GM19239 (cell line): ENCODE measurements at places on chromosomes 6 and 20.

DNA sequence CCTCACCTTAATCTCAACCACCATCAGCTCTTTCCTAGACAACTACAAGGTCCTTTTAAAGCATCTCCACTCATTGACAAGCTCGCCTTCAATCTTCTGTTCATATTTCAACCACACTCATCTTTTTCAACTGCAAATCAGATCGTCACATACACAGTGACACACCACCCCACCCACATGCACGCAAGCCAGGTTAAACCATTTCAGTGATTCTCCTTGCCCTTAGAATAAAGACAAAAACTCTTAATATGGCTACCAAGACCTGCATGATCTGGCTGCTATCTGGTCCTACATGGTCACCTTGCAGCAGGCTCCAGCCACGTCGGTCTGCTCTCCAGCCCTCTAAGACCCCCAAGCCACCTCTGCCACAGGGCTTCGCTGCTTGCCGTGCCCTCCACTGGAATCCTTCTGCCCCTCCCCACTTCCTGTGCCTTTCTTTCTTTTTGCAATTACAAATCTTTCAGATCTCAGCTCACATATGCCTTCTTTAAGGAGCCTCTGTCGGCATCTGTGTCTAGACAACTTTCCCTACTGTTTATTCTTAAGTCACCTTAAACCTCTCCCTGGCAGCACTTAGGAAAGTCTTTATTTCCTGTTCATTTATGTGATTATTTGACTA lies 507.3 kb upstream of the ARID1B start:
- no peak for DNase-seq

GRCh38 chr6:42969934-42970333 lies 9.0 kb downstream of the PEX6 start:
- no peak for DNase-seq

GRCh38 chr6:17905611-17906592 lies 81.5 kb downstream of the KIF13A start:
- DNase-seq, result no peak

- no peak for DNase-seq
Measured at GRCh38 chr6:137638926-137639706, 144.9 kb upstream of the OLIG3 start.

GRCh38 chr6:80333342-80333741 lies 226.9 kb downstream of the BCKDHB start:
- no peak for DNase-seq

GRCh38 chr20:37333848-37334318 lies 12.1 kb upstream of the SRC start:
- no peak for DNase-seq

DNA sequence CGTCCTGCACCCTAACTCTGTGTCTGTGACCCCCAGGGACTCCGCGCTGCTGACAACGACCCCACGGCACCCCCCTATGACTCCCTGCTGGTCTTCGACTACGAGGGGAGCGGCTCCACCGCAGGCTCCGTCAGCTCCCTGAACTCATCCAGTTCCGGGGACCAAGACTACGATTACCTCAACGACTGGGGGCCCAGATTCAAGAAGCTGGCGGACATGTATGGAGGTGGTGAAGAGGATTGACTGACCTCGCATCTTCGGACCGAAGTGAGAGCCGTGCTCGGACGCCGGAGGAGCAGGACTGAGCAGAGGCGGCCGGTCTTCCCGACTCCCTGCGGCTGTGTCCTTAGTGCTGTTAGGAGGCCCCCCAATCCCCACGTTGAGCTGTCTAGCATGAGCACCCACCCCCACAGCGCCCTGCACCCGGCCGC lies 129.0 kb downstream of the TAF4 start:
- DNase-seq, result no peak

DNA sequence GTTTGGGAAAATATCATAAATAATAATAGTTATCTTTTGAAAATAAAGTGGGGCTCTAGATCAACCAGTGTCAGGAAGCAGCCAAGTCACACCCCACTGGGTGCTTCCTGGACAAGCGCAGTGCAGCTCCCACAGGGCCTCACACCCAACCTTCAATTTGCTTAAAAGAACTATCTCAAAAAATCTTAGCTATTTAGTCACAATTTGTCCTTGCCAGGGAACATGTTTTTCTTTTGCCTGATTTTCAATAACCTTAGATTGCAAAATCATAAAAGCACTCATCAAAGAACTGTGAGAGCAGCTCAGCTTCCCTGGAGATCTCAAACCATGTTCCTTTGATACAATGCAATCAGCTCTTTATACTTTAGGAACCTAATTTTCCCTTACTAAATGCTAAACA lies 1.6 kb upstream of the NCOA7 start:
- DNase-seq, result no peak

DNA sequence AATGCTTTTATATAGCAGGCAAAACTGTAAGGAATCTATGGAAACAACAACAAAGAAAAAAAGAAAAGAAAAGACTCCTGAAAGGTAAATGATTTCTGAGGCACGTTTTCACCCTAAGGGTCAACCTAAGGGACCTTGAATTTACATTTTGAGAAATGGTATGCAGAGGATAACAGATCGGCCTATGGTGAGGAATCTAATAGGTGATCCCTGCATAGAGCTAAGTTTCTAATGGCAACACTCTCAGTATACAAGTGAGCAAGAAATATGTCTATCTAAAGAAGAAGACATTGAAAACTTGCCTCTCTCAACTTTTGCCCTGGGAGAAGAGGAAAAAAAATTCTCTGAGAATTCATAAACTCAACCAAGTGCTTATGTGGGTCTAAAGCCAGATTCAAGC lies 18.9 kb upstream of the AKAP7 start:
- no peak for DNase-seq

- DNase-seq, result no peak
Measured at GRCh38 chr20:21516861-21517565, 3.1 kb upstream of the NKX2-2 start.

- DNase-seq, result no peak
Measured at GRCh38 chr20:11229772-11230171, 556.0 kb upstream of the JAG1 start.

DNA sequence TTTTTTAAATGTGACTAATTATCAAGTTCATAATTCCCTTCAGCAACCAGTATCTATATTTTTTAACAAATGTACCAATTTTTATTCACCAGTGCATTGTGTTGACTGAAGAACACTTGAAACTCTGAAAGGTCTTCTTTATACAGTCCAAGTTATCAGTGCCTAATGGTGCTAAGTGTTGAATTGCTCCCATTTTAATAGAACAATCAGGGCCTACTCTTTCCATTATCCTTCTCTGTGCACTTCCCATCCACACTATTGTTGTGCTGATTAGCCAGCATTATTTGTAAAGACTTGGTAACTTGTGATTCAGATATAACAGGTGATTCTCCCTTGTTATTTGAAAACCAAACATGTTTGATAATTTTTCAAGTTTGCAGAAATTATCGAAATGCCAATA lies 1209.7 kb upstream of the MAP3K7 start:
- DNase-seq, result no peak

DNA sequence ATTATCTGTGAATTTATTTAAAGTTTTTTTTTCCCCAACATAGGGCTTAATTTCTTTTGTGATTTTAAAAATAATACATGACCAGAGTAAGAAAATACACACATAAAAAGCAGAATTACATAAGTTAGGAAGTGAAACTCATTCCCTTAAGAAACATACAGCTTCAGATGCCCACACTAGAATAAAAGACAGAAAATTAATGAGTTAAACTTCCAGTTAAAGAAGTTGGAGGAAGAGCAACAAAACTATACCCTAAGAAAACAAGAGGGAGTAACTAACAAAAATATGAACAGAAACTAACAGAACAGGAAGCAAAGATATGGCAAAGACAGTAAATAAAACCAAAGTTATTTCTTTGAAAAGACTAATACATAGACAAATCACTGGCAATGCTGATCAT lies 107.6 kb upstream of the CEP85L start:
- DNase-seq, result no peak

- no peak for DNase-seq
Measured at GRCh38 chr6:82701341-82701740, 337.7 kb downstream of the TPBG start.

- no peak for DNase-seq
Measured at GRCh38 chr6:136658711-136659110, 108.5 kb upstream of the MAP7 start.

GRCh38 chr6:131212913-131213312 lies 77.6 kb downstream of the AKAP7 start:
- DNase-seq, result no peak

GRCh38 chr6:160996131-160996601 lies 4.6 kb downstream of the MAP3K4 start:
- no peak for DNase-seq
